Caco-2 (cell line): ENCODE measurements at places on chromosomes 1 and 21. TPM values are rescaled to one million over a fixed set of nuclear protein-coding genes. Genes with fewer than 3 reads are reported as not detected.

TSSK3 gene
- 2.5 and 2.6 TPM in 2 replicates for total RNA-seq

KLF17 gene
- total RNA-seq, result not detected in 2 replicates

OVAAL gene
- total RNA-seq, result not detected in 2 replicates

PLA2G2D gene
- not detected in 2 replicates for total RNA-seq

GRCh38 chr21:44261675-44262295 is at the start of gene DNMT3L:
Gene DNMT3L, minus strand, starts transcription at chr21:44261897. Its CDS starts 638 bp downstream, at chr21:44261259.
- H3K4me1 ChIP-seq, result no peaks in the 10 kb centered on the region
- H3K36me3 ChIP-seq, result no peaks in the 10 kb centered on the region
- DNase-seq, result no peak
- no peak within 1 kb of the TSS for H3K4me3 ChIP-seq

DNA sequence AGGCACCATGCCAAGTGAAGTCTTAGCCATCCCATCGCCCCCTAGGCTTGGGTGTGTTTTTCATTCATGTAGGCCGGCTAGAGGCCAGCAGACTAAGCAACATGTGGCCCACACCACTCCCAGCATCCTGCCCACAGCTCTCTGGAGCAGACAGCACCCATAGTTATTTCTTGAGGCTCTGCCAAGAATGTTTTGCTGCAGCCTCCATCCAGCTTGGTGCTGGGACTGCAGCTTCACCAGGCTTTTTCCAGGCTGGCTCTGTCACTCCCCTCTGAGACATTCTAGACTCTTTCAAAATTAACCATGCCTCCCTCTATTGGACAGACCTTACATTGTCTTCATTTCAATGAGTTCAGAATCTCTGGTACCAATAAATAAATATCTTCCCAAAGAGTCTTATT is 104.2 kb downstream of the DUSP10 start:
- DNase-seq, result no peak
- H3K36me3 ChIP-seq, result no peaks in the 10 kb centered on the region

DNA sequence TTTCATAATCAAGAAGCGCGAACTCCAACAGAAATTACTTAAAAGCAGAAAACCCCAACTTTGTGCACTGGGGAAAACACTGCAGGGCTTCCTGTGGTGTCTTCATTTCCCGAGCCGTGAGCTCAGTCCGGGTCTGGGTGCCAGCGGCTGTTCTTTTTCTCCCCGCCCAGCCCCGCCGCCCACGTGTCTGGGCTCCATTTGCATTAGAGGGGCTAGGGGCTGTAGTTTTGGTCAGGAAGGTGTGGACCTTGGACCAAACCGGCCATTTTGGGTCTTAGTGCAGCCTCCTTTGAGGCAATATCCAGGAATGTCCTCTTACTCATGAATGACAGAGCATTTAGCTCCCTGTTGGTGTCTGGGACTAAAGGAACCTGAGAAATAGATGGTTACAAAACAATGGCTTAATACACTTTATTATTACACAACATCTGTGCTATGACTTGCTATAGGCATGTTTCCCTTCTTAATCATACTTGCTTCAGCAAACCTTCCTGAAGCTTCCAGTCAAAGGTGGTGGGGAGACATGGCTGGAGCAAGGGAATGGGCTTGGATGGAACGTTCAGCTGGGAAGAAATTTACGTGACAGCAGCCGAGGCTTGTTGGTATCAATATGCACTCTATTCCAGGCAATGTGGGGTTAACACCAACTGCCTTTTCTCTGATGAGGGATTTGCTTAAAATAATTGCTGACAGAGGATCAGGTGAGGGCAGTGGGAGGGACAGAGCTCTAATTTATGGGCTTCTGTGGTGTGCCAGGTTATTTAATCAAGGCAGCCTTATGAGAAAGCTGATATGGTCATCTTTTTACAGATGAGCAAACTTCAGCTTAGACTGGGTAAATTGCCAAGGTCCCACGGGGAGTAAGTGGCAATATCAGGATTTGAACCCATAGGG is 1.1 kb downstream of the AGTRAP start:
- peaks cover 6% of the 10 kb centered on the region for H3K4me1 ChIP-seq
- H3K36me3 ChIP-seq, result no peaks in the 10 kb centered on the region
- peak overlapping the region; percentile 83 for H3K27ac ChIP-seq

DNA sequence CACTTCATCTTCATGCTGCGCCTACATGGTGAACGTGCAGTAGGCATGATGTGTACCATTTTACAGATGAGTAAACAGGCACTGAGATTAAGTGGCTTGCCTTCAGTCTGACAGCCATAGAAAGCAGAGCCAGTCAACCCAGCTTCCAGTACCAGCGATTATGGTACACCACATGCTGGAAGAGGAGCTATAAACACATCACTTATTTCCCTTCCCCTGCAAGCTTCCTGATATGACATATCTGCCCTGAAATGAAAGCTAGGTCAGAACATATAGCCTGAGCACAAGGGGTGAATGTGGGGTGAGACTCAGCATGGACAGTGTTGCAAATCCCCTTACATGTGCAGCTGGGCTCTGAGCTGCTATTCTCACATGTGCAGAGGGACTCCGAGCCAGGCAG is 33.8 kb upstream of the IL20 start:
- no peak overlapping the region for H3K27ac ChIP-seq
- no peaks in the 10 kb centered on the region for H3K36me3 ChIP-seq
- H3K4me1 ChIP-seq, result no peaks in the 10 kb centered on the region
- DNase-seq, result no peak
- H3K27me3 ChIP-seq, result no peaks in the 10 kb centered on the region
- no peak overlapping the region for H3K4me3 ChIP-seq

DNA sequence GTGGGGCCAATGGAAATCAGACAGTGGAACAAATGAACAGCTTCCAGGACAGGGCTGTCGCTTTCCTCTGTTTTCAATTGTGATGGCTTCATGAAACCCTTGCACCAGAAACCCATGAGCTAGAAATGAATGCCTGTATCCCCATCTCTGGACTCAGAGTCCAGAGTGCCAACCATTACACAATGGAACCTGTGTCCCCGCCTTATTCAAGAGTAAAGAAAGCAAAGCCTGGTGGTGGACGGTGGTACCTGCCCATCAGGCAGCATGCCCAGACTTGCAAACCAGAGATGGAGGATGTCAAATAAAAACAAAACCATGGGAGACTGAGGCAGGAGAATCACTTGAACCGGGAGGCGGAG is 4.4 kb upstream of the CAPN2 start:
- H3K27ac ChIP-seq, result peak overlapping the region; percentile 30
- H3K36me3 ChIP-seq, result no peaks in the 10 kb centered on the region; the same call in 1 of the 2 replicates
- H3K27me3 ChIP-seq, result no peaks in the 10 kb centered on the region
- H3K4me3 ChIP-seq, result no peak overlapping the region
- peak; percentile 61 for DNase-seq
- H3K4me1 ChIP-seq, result peaks cover 60% of the 10 kb centered on the region

- H3K4me1 ChIP-seq, result no peaks in the 10 kb centered on the region
- no peaks in the 10 kb centered on the region for H3K27me3 ChIP-seq
- no peak overlapping the region for H3K4me3 ChIP-seq
- H3K27ac ChIP-seq, result no peak overlapping the region
These were observed 229.5 kb upstream of the VAMP3 start for GRCh38 chr1:7541629-7542028.

FALEC gene
- 0.59 and 0.63 TPM in 2 replicates for total RNA-seq

DNA sequence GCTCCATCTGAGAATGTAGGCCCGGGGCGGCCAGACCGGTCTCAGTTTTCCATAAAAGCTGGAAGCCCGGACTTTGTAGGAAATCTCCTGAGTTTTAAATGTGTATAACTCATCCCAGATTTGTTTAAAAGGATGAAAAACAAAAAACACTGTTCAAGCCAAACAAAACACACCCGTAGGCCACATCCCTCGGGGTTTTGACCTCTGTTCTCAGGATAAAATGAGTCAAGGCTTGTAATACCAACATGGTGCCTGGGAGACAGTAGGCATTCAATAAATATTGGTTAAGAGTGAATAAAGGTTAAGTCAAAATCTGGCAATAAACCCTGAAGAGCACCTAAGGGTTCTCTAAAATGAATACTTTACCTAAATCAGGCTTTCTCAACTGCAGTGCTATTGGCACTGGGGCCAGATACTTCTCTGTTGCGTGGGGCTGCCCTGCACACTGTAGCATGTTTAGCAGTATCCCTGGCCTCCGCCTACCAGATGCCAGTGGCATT is 55.0 kb downstream of the KAZN start:
- no peaks in the 10 kb centered on the region for H3K36me3 ChIP-seq
- no peak overlapping the region for H3K27ac ChIP-seq
- no peaks in the 10 kb centered on the region for H3K4me1 ChIP-seq
- H3K27me3 ChIP-seq, result no peaks in the 10 kb centered on the region
- DNase-seq, result no peak
- no peak overlapping the region for H3K4me3 ChIP-seq

DNA sequence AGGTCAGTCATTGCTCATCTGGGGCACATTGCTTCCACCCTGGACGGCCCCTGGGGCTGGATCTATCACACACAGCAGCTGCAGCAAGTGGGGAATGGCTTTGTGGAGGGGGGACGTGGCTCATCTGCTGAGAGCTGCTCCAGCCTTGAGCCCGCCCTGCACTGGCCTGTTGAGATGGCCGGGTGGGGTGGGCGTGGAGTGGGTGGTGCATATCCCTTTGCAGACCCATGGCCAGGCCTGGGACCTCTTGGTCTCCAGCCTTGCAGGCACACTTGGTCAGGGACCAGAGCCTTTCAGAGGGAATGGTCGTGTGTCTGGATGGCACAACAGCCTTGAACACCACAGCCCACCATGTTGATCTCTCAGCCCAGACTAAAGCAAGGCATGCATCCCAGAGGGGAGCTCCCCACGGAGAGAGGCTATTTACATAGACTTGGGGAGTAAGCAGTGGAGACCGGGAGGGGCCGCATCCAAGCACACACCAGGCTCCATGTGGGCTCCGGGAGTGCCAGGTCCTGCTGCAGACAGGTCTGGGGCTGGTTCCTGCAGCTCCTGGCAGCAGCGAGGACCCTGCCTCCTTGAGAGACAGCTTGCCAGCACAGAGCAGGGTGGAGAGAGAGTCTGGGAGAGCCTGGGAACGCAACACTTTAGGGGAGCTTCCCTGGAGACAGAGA is 52.8 kb upstream of the SELENON start:
- no peak overlapping the region for H3K27ac ChIP-seq
- no peaks in the 10 kb centered on the region for H3K27me3 ChIP-seq
- no peak for DNase-seq
- no peak overlapping the region for H3K4me3 ChIP-seq

GRCh38 chr1:18121072-18121820 is 13.6 kb downstream of the IGSF21 start:
- DNase-seq, result no peak
- H3K4me3 ChIP-seq, result no peak overlapping the region
- H3K4me1 ChIP-seq, result no peaks in the 10 kb centered on the region
- H3K27me3 ChIP-seq, result no peaks in the 10 kb centered on the region

MYOC gene
- not detected in 2 replicates for total RNA-seq

- peak; percentile 58 for DNase-seq
- H3K4me3 ChIP-seq, result no peak overlapping the region
- no peaks in the 10 kb centered on the region for H3K27me3 ChIP-seq
- H3K36me3 ChIP-seq, result no peaks in the 10 kb centered on the region
- H3K4me1 ChIP-seq, result peaks cover 70% of the 10 kb centered on the region
These were observed 12.3 kb downstream of the NES start for GRCh38 chr1:156664767-156665411.

GRCh38 chr1:78339490-78339889 is 151.3 kb upstream of the PTGFR start:
- no peaks in the 10 kb centered on the region for H3K36me3 ChIP-seq
- no peaks in the 10 kb centered on the region for H3K4me1 ChIP-seq
- no peak for DNase-seq
- H3K27me3 ChIP-seq, result no peaks in the 10 kb centered on the region
- no peak overlapping the region for H3K27ac ChIP-seq

DNA sequence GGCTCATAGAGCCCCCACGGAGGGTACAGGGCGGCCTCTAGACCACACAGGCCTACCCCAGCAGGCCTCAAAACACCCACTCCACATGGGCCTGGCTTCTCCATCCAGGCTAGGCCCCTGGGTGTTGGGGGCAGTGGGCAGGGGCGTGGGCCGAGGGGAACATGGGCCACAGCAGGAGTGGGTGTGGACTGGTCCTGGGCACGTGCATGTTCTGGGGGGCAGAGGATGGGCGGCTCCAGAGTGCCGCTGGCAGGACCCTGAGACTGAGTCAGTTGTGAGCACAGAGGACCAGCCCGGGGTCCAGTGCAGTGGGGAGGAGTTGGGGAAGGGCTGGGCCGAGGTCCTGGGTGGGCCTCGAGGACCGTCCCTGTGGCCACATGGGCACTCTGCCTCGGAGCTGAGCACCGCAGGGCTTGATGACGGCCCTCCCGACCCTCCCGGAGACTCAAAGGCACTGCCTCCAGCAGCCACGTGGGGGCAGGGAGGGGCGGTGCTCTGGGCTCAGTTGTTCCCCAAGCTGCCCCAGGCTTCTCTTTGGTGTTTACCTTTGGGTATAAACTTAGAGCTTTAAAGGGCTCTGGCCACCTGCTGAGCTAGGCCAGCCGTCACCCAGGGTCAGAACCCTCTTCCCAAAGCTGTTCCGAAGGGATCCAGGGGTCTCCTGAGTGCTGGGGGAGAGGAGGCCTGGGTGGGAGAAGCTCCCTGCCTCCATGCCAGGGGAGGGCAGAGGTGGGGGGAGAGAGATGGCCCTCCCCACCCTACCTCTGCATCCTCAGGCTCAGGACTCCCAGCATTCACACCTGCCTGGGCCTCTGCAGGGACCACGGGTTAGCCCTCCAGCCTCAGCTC is 79.9 kb downstream of the MORN1 start:
- H3K27me3 ChIP-seq, result no peaks in the 10 kb centered on the region
- DNase-seq, result peak; percentile 66
- peak overlapping the region; percentile 80 for H3K27ac ChIP-seq
- no peaks in the 10 kb centered on the region for H3K36me3 ChIP-seq

TINAGL1 gene
- total RNA-seq, result 89.3 and 101 TPM in 2 replicates

TRAF3IP3 gene
- total RNA-seq, result not detected in 2 replicates

FLG gene
- not detected in 2 replicates for total RNA-seq

CD1D gene
- total RNA-seq, result not detected in 2 replicates

DNA sequence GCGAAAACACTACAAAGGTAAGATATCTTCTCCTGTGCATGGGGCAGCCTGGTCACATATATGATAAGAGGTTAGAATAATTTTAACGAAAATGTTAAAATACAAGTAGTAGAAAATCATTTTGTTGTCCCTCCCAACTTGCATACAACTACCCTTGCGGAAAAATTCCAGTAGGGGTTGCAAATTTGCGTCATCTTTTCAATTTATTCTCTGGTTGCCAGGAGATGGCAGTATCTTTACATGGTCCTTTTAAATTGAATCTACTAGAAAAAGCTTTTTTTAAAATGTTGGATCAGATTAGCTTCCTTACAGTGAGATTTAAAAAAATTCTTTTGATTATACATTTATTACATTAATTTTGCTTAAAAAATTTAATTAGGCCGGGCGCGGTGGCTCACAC is 10.9 kb downstream of the S100PBP start:
- H3K36me3 ChIP-seq, result no peaks in the 10 kb centered on the region
- no peak for DNase-seq
- H3K4me1 ChIP-seq, result no peaks in the 10 kb centered on the region
- no peaks in the 10 kb centered on the region for H3K27me3 ChIP-seq
- no peak overlapping the region for H3K27ac ChIP-seq

FYB2 gene
- 2.7 and 2.9 TPM in 2 replicates for total RNA-seq

DNA sequence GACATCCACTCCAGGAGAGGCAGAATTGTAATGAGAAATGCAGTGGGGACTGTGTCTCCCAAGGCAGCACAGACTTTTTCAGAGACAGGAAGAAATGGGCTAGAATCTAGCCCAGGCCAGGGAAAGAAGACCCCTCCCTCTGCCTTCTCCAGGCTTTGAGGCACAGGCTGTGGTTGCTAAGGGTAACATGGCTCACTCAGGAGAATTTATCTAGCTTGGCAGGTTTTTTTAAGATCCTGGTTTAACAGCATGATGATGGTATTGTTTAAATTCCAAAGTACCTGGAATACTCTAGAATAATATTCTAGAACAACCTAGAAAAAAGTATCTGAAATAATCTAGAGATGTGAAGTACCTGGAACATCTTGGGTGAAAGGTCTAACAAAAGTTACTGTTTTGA is 125.6 kb downstream of the URB2 start:
- H3K36me3 ChIP-seq, result no peaks in the 10 kb centered on the region
- no peaks in the 10 kb centered on the region for H3K4me1 ChIP-seq
- H3K27me3 ChIP-seq, result no peaks in the 10 kb centered on the region
- no peak for DNase-seq
- H3K27ac ChIP-seq, result no peak overlapping the region
